ENCODE measurements at places on chromosomes 5 and 9.

DNA sequence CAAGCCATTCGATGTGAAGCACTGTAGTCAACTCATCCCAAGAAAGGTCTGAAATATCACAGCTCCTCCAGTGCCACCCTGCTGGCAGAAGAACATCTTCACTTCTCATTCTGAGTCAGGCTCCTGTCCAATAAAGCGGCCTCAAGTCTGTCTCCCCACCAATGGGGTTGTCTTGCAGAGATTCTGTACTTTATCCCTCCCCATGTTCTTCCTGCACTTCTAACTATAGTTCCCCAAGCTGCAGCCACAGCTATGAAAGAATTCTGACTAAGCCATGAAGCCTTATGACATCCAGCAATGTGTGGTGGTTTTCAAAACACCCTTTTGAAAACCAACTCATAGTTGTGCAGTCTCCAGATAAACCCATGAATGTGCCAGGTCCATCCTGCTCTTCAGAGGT lies 6.8 kb downstream of the MACROH2A1 start:
- no peak for DNase-seq

- DNase-seq: no peak
Measured at GRCh38 chr5:62231576-62231975, 74.4 kb upstream of the KIF2A start.

GRCh38 chr9:127520941-127521918 lies 69.9 kb downstream of the LRSAM1 start:
- DNase-seq: no peak

DNA sequence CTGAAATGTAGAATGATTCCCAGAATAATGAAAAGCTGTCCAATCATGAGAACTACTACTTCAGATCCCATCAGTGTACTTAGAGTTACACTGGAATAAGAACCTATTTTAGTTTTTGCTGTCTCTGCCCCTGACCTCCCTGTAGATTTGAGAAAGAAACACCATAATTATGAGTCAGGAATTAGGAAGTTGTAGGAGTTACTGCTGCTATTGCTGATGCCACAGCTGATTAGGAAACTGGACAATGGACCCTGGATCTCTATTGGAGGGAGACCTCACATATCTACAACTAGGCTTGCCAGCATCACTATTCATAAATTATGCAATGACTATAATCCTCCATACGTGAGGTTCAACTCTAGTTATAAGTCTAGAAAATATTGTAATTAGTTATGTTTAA lies 48.8 kb upstream of the EDIL3 start:
- no peak for DNase-seq

DNA sequence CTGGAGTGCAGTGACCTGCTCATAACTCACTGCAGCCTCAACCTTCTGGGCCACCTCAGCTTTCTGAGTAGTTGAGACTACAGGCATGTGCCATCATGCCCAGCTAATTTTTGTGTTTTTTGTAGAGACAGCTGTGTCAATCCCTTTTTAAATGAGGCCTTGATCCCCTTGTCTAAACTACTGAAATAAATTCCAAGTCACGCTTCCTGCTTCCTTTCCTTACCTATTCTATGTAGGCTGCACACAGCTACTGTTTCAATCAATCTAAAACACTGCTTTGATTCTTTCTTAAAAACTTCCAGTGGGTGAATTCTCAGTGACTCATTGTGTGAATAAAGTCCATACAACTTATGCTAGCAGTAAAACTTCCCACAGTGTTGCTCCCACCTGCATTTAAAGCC lies 2.9 kb upstream of the C7 start:
- no peak for DNase-seq

GRCh38 chr9:125835655-125836054 lies 88.5 kb downstream of the PBX3 start:
- DNase-seq: no peak

DNA sequence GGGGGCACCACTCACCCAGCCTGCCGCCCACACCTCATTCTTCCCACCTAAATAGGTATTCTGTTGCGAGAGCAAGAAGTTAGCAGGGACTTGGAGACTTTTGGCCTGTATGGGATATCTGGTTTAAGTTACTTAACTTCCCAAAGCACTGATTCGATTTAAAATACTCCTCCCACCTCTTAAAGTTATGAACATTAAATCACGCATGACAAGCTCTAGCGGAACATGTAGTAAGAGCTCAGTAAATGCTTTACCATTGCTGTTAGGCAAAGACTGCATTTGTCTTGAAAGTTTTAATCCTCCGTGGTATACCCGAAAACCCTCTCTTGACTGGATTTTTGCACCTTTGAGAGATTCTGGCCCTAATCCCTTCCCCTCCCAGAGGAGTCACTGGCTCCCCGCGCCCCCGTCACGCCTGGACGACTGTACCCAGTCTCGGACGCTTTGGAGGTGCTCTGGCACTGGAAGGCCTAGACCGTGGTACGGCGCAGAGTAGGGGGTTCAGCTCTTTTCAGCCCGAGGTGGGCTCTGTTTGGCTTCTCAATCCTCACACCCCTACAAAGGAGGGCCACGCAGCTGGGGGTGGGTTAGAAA lies 4.4 kb downstream of the GDNF start:
- DNase-seq: no peak

DNA sequence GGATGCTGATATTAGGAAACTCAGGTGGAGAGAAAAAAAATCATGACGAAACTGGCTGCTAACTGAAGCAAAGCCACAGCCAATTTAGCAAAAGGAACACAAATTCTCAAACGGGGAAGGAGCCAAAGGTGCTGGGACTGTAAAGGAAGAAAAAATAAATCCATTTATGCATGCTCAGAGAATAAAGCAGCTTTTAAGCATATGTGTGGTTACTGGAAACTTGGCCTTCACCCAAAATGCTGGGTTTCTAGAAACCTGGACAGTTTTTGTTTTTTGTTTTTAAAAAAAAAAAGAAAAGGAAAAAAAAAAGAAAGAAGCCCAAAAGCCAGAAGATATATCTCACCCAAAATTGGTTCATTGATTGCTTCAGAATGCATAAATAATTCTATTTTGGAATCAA lies 8.0 kb downstream of the WHRN start:
- DNase-seq: no peak

- no peak for DNase-seq
Measured at GRCh38 chr9:120609636-120610035, 29.7 kb upstream of the CDK5RAP2 start.

GRCh38 chr5:112546946-112547592 lies 128.0 kb upstream of the EPB41L4A start:
- no peak for DNase-seq

DNA sequence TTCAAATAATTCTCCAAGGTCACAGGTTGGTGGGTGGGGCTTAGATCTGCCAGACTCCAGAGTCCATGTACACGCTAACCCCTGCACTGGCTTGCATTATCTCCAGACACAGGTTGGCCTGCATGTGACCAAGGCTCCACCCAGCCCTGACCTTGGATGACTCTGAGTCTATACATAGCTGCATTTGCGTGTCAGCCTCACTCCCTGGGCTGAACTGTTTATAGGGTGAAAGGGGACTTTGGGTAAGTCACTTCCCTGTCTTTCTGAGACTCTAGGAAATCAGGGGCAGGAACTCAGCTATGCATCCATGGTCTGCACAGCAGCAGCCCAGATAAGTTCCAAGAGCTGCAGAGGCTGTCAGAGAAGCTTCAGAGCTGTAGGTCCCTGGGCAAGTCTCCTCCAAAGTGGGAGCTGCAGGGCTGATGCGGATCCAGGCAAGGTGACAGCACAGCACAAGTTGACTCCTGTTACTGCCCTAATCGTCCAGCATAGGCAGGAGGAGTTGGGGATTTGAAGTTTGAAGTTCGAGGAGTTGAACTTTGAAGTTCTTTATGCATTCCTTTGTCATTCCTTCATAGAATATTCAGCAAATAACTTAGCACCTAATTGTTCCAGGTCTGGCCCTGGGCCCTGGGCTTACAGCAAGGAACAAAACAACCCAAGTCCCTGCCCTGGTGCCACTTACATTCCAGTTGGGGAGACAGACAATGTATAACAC lies 53.4 kb downstream of the SLC22A5 start:
- no peak for DNase-seq

DNA sequence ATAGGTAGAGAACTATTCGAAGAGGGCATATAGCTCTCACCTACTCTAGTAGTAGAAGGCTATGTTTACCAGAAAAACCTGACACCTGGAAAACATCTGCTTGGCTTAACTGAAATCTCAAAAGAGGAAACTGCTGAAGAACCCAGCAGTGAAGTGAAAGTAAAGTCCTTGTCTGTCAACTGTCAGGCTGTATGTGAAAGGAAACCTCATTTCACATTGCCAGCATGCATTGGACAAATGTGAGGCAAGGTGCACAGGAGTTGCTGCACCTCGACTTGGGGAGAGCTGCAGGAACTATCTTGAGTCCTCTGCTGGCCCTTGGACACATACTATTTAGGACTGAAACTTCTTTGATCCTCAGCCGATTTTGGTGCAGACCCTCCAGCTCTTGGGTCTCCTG lies 53.3 kb downstream of the NREP start:
- DNase-seq: no peak

DNA sequence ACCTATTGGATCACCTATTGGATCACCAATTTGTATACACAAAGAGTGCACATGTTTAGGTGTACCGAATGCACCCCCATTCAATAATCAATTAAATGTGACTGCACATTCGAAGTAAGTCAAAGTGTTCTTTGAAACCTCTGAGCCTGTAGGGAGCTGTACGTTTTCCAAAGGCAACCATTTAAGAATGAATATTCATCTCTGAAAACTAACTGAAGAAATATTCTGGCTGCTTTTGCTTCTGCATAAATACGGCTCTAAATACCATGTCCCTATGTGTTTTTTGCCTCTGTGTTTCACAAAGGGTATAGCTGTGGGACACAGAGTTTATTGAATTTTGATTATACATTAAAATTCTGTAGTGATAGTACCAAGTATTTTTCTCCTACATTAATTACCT lies 95.4 kb downstream of the ITGA1 start:
- DNase-seq: no peak

- no peak for DNase-seq
Measured at GRCh38 chr9:82308836-82309235, 320.3 kb downstream of the SPATA31D1 start.

GRCh38 chr9:127974001-127974768 lies 6.6 kb downstream of the EEIG1 start:
- DNase-seq: no peak

- no peak for DNase-seq
Measured at GRCh38 chr5:65209341-65209740, 272.4 kb downstream of the ADAMTS6 start.

DNA sequence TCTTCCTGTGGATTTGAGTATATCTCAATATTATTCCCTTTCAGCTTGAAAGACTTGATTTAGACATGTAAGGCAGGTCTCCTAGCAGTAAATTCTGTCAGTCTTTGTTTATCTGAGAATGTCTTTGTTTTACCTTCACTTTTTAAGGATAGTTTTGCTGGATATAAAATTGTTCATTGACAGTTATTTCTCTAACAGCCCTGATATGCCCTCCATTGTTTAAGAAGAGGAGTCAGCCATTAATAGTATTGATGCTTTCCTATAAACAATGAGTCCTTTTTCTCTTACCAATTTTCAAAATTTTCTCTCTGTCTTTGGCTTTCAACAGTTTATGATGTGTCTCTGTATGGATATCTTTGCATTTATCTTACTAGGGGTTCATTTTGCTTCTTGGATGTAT lies 163.5 kb upstream of the ANKRD55 start:
- no peak for DNase-seq

- DNase-seq: no peak
Measured at GRCh38 chr9:99127356-99128132, 22.6 kb downstream of the TGFBR1 start.

DNA sequence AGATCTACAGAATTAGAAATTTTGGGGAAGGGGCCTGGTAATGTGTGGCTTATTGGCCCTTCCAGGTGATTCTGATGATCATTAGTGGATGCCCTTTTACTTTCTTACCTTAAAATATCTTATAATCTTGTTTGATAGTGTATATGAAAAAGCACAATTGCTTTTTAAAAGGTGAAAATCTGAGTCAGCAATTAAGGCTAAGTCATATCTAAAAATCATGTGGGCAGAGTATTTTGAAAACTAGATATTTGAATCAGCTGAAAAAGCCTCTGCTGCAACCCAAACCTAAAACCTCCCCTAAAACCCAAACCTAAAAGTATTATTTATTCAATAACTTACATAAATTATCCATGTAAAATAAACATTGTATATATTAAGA lies 359.8 kb downstream of the PDE4D start:
- DNase-seq: no peak

DNA sequence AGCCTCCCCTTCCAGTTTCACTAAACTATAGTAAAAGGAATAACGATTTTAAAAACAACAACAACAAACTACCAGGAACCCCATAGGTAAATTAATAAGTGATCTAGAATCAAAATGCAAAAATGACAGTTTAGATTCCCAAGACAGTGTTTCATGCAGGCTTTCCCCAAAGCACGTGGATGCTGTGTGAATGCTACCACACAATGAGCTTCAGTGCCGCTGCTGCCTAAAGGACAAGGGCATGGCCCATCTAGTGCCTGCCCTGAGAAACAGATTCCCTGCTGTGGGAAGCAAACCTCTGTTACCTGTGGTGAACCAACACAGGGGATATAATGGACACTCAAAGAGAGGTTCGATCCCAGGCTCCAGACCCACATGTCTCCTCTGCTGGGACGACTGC lies 23.7 kb upstream of the CKMT2 start:
- no peak for DNase-seq

GRCh38 chr5:16612007-16612406 lies 4.8 kb downstream of the RETREG1 start:
- DNase-seq: no peak

DNA sequence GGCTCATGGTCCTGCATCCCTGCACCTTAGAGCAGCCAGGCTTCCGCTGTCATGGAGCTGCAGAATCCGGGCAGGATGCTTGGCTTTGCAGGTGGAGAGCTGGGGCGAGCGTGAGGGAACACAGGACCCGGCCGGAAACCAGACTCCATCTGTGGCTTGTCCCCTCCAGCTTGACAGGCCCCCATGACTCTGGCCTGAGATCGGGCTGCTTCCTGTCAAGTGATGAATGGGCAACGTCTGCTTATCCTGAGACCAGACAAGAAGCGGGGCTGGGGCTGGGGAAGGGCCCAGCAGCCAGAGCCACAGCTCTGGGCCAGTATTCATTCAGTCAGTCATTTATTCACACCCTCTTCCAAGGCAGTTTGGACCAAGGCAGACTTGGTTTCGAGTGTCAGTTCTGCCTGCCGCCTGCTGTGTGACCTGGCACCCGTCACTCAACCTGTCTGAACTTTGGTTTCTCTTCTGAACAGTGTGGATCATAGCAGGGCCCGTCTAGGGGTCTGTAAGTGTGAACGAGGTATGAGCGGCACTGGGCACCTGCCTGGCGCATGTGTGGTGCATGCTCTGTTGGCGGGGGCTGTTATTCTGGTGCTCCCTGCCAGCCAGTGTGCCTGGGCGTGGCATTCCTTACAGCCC lies 37.5 kb downstream of the NEK6 start:
- no peak for DNase-seq

DNA sequence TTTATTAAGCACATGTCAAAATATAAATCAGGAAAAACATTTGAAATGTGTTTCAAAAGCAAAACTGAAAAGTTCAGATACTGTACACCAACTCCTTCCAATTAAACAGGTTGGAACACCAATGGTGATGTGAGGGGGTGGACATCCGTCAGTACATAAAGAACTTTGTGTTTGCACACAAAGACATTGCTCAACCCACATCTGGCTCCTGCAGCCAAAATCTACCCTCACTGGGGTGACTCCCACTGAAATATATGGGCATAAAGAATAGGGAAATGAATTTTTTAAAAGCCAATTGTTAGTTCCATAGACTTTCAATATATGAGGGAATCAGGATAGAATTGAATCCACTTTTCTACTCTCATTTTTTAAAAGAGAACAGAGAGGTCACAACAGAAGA lies 63.9 kb downstream of the MEGF9 start:
- no peak for DNase-seq

- no peak for DNase-seq
Measured at GRCh38 chr5:113266227-113266912, 168.4 kb downstream of the TSSK1B start.
